ENCODE measurements at places on chromosomes 1 and 21.

- DNase-seq: no peak
These were observed 3.3 kb downstream of the C1QTNF12 start for GRCh38 chr1:1243266-1243660.

DNA sequence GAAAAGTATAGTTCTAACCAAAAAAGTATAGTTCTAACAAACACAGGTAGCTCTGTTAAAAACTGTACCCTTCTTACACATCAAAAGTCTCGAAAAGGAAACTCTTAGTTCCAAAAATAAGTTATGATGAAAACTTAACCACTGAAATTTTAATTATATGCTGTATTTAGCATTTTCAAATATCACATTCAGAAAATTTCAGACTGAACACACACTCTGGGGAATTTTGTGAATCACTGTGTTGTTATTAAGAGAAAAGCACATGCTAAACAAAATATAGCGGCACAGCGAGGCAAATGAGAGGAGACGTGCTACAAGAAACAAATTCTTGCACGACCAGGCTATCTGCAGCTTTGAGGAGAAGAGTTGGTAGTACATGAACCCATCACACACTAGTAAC lies 30.4 kb downstream of the VAV3 start:
- DNase-seq: peak; percentile 21

DNA sequence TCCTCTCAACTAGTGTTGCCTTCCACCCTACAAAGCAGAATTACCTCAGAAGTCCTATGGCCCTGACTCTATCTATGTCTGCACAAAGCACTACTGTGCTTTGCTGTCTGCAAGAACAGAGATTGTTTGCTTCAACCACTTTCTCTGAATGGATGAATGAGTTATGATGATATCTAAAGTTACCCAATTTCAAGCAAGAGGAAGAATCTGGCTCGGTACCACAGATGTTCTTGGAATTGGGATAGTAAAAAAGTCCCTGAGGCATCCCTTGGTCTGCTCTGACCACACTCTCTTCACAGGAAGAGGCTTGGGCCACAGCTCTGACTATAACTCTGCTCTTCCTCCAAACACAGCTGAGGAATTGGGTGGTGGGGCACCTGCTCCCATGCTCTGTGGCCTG lies 31.2 kb downstream of the MTARC1 start:
- DNase-seq: no peak

DNA sequence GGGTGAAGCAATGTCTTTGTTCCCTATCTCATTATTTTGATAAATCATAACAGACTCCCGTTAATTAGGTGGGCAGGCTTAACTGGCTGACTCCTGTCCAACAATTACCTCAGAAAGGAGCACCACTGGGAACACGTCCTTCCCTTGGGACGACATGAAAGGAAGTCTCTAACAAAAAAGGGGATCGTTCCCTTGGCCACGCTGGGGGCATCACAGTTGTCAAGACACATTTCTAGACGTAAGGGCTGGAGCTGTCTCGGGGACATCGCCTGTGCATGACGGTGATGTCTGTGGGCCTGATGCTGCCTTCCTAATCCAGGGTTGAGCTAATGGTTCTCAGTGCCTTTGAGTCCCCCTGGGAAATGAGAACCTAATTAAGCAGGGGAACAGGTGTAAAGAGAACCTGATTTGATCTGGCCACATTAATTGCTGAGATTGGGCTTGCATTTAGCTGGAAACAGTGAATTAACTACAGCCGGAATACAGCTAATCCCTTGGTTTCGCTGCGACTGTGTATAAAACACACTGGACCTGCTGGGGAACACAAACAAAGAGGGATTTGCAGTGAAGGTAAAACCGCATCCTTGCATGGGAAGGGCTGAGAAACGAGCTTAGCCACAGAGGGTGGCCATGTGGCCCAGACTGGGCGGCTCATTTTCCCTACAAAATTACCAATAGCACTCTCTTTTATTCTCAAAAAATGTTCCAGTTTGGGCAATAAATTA lies 111.8 kb downstream of the MRPS6 start:
- no peak for DNase-seq

GRCh38 chr1:24727501-24728216 lies 17.6 kb upstream of the CLIC4 start:
- DNase-seq: peak; percentile 92

GRCh38 chr1:47901001-47901575 lies 96.1 kb downstream of the TRABD2B start:
- no peak for DNase-seq
